ENCODE measurements at places on chromosomes 4 and X. TPM values are rescaled to one million over a fixed set of nuclear protein-coding genes. Genes with fewer than 3 reads are reported as not detected.

DNA sequence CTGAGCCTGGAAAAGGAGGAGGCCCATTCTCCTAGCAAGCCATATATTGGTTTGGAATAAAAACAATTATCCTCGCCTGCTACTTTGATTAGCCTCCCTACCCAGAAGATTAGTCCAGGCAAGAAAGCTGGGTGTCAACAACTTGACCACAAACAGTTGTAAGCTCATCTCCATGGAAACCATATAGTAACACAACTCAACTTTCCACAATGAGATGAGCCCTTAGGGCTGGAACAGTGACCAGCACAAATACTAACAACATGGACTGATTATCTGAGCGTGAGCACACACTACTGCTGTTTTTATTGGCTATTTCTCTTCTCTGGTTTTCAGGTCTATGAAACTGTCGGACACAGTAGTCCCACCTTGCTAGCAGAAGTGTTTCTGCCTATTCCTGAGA, 80.8 kb downstream of the CC2D2A start:
- H3K36me3 ChIP-seq = no peaks in the 10 kb centered on the region
- H3K4me1 ChIP-seq = peaks cover 17% of the 10 kb centered on the region
- no peaks in the 10 kb centered on the region for H3K27me3 ChIP-seq
- H3K27ac ChIP-seq = no peak overlapping the region

DNA sequence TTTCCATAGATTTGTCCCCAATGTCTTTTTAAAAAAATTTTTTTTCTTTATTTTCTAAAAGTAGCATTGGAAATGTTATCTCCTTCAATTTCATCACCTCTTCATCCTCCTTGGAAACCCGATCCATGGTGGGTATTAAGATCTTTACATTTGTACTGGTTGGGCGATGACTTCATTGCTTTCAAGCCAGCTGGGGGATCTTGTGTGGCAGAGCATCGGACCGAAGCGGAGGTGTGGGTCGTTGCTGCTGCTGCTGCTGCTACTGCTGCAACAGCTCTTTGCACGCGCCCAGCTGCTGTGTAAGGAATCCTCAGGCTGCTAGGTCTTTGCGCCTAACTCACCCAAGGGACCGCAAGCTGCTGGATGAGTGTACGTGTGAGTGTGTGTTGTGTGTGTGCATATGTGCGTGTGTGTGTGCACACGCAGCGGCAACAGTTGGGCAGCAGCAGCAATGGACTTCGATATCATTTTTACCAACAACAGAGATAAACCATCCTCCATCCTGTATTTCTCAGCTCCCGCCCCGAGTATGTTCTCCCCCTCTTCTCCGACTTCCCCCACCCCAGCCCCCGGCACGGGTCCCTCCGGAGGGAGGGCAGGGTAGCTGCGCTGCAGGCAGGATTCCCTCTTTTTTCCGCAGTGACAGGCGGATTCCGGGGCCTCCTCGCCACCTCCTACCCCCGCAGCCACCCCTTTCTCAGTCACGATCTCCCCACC, 768 bp upstream of the CDKL5 start:
- no peak for DNase-seq
- peak overlapping the region; percentile 92 for H3K4me3 ChIP-seq
- peak overlapping the region; percentile 85 for H3K27ac ChIP-seq
- H3K36me3 ChIP-seq = no peaks in the 10 kb centered on the region

DNA sequence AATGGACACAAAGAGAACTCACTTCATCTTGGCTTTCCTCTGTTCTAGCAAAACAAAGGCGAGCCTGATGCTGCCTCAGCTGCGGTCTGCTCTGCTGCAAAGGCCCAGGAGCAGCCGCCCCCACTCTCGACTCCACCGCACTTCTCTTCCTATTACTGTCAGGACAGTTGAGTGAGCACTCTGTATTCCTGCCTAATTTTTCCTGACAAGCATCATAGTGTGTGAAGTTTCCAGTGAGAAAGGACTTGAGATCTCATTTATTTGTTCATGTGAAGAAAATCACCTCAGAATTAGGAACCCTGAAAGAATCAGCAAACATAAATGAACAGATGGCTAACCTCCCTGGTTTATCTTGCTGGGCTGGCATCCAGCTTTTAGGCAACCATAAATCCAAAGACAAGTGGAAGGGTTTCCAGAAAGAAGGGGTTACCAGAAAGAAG, 15.6 kb downstream of the SCARB2 start:
- peaks cover 92% of the 10 kb centered on the region for H3K4me1 ChIP-seq
- H3K27me3 ChIP-seq = no peaks in the 10 kb centered on the region
- H3K27ac ChIP-seq = peak overlapping the region; percentile 81

GRCh38 chrX:124098089-124098488, 136.6 kb downstream of the STAG2 start:
- H3K36me3 ChIP-seq = peaks cover 4% of the 10 kb centered on the region
- no peak overlapping the region for H3K4me3 ChIP-seq
- no peak overlapping the region for H3K27ac ChIP-seq
- H3K4me1 ChIP-seq = no peaks in the 10 kb centered on the region
- no peak for DNase-seq

- no peaks in the 10 kb centered on the region for H3K36me3 ChIP-seq
- DNase-seq = no peak
- no peaks in the 10 kb centered on the region for H3K4me1 ChIP-seq
Measured at GRCh38 chrX:38991656-38992440, 190.6 kb downstream of the MID1IP1 start.

- peak overlapping the region; percentile 93 for H3K27ac ChIP-seq
- no peak for DNase-seq
- peaks cover 10% of the 10 kb centered on the region for H3K27me3 ChIP-seq
- H3K4me1 ChIP-seq = peaks cover 34% of the 10 kb centered on the region
Measured at GRCh38 chrX:374596-374995, 12.1 kb downstream of the PPP2R3B start.

DNA sequence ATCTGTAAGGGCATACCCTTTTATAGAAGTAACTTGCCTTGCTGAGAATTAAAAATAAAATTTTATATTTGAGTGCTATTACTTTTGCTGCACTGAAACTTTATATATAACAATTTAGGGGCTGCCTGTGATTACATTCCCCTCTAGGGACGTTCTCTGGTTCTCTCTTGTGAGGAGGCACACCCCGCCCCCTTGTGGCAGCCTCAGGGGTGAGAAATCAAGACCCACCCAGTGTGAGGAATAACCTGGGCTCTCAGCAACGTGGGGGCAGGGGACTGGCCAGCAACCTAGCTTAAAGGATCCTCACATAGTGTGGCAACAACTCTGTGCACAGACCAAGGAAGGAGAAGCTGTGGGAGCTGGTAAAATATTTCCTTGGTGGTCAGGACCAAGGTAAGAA, 43.7 kb downstream of the MAGEA9 start:
- no peaks in the 10 kb centered on the region for H3K36me3 ChIP-seq
- DNase-seq = no peak
- H3K4me1 ChIP-seq = no peaks in the 10 kb centered on the region
- H3K27ac ChIP-seq = no peak overlapping the region
- H3K27me3 ChIP-seq = peaks cover 58% of the 10 kb centered on the region

DNA sequence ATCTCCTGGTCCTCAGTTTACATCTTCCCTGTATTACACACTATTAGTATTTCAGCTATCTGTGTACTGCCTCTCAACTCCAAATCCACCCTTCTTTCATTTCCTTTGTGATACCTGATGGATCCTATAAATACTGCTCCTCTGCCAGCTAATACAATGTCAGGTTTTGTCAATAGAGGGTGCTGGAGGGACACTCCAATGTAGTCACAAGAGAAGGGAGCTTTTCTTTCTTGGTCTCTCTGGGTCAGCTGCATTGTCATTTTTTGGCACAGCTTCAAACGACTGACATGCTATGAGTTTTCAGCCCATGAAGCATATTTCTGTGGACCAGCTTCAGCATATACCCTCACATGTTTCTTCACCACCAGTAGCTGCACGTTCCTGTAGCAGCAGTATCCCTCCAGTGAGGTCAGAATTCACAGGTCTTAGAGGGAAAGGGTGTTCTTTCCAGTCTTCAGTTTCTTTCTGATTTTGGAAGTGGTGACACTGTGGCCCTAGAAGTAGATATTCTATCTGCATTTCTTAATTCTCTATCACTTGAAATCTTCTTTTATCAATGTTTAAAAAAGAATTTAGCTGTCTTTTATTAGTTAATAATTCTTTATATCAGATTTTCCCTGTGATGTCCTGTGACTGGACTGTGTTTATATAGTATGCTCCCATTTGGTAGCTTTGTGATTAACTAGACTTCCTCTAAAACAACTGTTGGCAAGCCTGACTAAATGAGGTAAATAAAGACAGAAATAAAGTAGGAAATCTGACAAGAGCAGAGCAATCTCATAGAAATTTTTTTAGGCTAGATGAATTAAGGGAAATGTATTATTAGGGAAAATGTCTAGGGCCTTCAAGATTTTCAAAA, 60.6 kb downstream of the GABRA2 start:
- H3K36me3 ChIP-seq = no peaks in the 10 kb centered on the region
- no peak overlapping the region for H3K27ac ChIP-seq
- H3K4me1 ChIP-seq = no peaks in the 10 kb centered on the region

DNA sequence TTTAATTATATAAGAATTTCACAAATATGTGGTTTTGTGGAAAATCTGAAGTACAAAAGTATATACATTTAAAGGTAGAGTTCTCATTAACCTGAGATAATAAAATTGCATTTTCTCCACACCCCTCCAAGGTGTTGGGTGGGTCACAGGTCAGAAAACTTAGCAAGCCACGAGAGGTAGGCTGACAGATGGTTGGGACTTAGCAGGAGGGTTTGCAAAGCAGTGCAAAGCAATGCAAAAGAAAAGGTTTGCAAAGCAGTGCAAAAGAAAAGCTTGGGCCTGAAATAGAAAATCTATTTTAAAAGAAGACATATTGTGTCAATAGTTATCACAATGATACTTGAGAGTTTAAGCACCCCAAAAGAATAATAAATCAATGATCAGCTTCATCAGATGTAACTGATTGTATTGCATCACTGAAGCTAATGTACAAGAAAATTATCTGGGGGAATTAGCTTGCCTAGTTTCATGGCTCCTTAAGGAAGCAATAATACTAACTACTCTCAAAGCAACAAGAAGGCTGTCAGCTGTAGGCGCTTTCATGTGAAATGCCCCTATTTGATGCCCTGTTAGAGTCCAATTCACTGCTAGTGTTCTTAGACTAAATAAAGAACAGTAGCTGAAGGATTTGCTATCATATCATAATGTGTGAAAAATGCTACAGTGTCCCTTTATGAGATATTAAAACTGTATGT, 319.5 kb downstream of the KCNIP4 start:
- H3K27me3 ChIP-seq = no peaks in the 10 kb centered on the region
- H3K36me3 ChIP-seq = no peaks in the 10 kb centered on the region
- H3K27ac ChIP-seq = no peak overlapping the region
- no peaks in the 10 kb centered on the region for H3K4me1 ChIP-seq

DNA sequence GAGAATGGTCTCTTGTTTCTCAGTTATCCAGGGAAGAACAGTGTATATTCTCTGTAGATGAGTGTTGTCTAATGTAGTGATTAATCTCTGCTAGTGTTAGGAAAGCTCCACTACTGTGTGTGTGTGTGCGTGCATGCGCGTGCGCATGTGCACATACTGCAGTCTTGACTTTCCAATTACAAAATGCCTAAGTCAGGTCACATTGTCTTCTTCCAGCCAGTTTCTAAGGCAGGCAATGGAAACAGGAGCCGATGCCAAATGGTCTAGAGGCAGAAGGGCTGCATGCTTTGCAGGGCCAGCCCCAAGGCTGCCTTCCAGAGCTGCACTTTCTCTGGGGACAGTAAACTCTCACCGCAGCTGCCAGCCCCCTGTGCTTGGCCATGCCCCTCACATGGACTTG, 30.5 kb upstream of the NAP1L5 start:
- peaks cover 21% of the 10 kb centered on the region for H3K4me1 ChIP-seq
- H3K36me3 ChIP-seq = peaks cover 74% of the 10 kb centered on the region
- no peak overlapping the region for H3K4me3 ChIP-seq
- peak; percentile 30 for DNase-seq

DNA sequence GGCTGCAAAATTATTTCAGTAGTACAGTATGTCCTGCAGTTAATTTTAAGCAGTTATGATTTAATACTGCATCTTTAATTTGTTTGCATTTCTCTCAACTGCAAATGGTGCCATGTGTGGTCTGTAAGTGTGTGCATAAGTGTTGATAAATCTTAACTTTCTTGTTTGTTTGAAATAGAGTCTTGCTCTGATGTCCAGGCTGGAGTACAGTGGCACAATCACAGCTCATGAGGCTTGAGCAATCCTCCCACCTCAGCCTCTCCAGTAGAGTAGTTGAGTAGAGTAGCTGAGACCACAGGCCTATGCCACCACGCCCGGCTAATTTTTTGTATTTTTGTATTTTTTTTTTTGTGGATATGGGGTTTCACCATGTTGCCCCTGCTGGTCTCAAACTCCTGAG, 322.5 kb upstream of the NR3C2 start:
- no peaks in the 10 kb centered on the region for H3K36me3 ChIP-seq
- no peak overlapping the region for H3K27ac ChIP-seq
- no peaks in the 10 kb centered on the region for H3K27me3 ChIP-seq
- DNase-seq = no peak

DNA sequence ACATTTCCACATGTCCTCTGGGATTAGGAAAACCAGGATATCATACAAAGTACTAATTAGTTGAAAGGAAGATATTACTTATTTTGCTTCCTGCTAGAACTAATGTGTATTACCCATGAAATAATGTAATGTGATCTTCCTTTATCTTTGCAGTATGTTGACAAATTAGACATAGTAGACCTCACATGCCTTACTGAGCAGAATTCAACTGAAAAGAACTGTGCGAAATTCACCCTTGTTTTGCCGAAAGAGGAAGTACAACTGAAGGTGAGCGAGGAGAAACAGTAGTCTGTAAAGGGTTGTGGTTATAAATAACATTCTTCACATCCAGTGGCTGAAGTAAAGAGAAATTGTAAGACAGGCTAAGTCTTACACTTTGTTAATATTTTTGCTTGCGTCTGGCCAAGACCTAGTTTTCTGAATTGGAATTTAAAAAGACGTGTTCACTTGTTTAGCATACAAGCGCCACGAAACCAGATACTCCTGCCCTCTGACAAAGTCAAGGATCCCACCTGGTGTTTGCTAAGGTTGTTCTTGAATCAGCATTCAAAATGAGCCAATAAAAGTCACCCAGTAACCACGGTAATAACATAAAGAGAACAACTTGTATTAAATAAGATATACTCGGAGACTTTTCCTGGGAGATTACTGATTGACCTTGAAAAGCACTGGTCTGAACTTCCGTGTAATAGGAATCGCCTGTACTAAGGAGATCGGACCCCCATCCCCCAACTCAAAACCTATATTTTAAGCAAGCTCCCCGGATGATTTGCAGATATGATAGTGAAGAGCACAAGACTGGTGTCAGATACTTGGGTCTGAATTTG, 16.9 kb downstream of the STAP1 start:
- no peaks in the 10 kb centered on the region for H3K4me1 ChIP-seq
- no peaks in the 10 kb centered on the region for H3K36me3 ChIP-seq
- H3K27ac ChIP-seq = no peak overlapping the region
- H3K27me3 ChIP-seq = no peaks in the 10 kb centered on the region

DNA sequence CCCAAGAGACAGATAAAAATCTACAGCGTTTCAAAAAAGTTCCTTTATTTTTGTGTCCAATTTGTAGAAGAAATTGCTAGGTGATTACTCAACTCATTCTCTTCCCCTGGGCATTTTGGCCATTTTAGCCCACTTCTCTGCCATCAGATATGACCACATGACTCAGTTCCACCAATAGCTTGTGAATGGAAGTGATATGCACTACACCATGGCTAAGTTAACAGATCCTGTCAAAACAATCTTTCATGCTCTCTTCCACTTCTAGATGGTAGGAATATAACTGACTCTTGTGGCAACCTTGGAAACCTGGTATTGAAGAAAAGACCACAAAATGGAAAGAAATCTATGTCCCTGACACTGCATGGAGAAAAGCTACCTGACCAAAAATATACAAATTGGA, 26.2 kb upstream of the FREM3 start:
- no peak overlapping the region for H3K27ac ChIP-seq
- H3K36me3 ChIP-seq = no peaks in the 10 kb centered on the region
- DNase-seq = no peak
- no peak overlapping the region for H3K4me3 ChIP-seq
- H3K4me1 ChIP-seq = no peaks in the 10 kb centered on the region

CC2D2A gene
- total RNA-seq = 7.5 TPM

BEND2 gene
- 0.08 TPM for total RNA-seq

CCSER1 gene
- total RNA-seq = 14.1 TPM

GAK gene
- 30.0 TPM for total RNA-seq
